ENCODE measurements at places on chromosomes 11 and 22. TPM values are rescaled to one million over a fixed set of nuclear protein-coding genes. Genes with fewer than 3 reads are reported as not detected.

The MRGPRE gene
- total RNA-seq: not detected

The TRPM5 gene
- not detected for total RNA-seq

The CDC45 gene
- total RNA-seq: 56.1 TPM

The HPX gene
- total RNA-seq: 0.58 TPM
